Gastroesophageal sphincter (tissue), 4 donors: ENCODE measurements at places on chromosomes 4 and X.
A peak's percentile ranks its signal among the peaks of the same experiment; 100 is the strongest.

DNA sequence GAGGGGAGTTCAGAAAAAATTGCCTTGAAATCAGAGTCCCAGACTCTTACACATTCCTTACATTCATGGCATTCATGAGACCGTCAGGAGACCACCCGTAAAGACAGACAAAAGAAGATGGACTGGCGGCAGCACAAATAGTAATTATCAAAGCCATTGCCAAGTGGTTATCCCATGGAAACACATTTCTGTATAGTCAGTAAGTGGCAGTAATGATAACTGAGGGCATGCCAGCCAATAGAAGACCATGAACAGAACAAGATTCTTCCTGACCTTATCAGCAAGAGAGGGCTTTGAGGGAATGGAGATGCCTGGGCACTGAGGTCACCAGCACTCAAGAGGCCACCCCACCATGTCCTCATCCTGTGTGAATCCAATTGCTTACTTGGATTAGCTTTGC, 121.7 kb upstream of the HCCS start:
- ATAC-seq = no peak

DNA sequence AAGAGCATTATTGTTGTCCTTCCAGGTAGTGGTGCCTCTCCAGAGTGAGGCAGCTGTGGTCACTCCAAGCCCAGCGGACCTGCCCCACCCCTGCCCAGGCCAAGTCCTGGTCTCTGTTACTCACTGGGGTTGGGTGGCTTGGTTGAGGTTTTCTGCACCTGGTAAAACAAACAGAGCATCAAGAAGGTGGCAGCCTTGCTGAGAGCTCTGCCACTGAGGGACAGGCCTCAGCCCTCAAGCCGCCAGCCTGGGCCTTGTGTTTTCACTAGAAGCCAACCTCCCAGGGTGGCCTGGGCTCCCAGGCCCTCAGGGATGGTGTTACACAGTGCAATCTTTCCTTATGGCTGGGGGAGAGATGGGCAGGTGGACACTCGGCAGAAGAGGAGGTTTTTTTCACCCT, 182.7 kb downstream of the BCOR start:
- no peak for ATAC-seq

GRCh38 chr4:51858605-51859202, 15.8 kb downstream of the DCUN1D4 start:
- ATAC-seq = no peak

DNA sequence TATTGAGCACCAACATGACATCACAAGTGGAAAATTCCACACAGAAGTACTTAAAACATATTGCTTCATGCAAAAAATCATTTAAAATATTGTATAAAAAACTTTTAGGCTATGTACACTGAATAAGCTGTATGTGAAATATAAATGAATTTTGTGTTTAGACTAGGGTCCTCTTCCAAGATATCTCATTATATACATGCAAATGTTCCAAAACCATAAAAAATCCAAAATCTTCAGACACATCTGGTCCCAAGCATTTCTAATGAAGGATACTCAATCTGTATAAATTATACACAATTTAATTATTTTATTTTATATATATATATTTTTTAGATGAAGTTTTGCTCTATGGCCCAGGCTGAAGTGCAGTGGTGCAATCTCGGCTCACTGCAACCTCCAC, 10.1 kb upstream of the GSX2 start:
- ATAC-seq = no peak

GRCh38 chrX:19875050-19875431, 12.4 kb downstream of the SH3KBP1 start:
- no peak for ATAC-seq

GRCh38 chr4:61828960-61829359, 628.8 kb downstream of the ADGRL3 start:
- ATAC-seq = no peak

GRCh38 chr4:73704314-73705055, 35.9 kb upstream of the CXCL8 start:
- ATAC-seq = peak; percentile 93

DNA sequence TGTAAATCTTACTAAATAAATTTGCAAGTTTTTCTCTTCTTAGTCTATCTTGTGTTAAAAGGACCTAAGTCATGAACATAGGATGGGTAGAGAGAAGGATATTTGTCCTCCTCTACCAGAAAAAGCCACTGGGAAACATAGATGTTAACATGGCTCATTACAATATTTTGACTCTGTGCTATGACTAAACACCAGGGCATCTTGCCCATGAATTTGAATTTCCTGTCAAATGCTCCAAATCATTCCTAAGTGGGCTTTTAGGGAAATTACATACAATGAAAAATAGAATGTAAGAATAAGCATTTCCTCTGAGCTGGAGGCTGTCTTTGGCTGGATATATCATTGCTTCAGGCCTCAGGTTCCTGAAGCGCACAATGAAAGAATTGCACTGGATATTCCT, 39.1 kb downstream of the ANOS1 start:
- no peak for ATAC-seq

DNA sequence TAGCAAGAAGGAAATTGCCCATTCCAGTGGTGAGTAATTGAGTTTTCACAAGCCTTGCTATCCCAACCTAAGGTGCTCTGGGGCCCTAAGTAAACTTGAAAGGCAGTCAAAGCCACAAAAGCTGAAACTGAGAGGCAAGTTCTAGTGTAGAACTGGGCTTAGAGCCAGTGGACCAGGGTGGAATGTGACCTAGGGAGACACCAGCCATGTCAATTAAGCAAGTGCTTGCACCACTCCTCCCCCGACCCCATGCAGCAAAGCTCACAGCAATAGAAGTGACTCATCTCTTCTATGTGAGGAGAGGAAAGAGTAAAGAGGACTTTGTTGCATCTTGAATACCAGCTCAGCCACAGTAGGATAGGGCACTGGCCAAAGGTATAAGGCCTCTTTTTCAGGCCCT, 486.1 kb upstream of the POU3F4 start:
- no peak for ATAC-seq

DNA sequence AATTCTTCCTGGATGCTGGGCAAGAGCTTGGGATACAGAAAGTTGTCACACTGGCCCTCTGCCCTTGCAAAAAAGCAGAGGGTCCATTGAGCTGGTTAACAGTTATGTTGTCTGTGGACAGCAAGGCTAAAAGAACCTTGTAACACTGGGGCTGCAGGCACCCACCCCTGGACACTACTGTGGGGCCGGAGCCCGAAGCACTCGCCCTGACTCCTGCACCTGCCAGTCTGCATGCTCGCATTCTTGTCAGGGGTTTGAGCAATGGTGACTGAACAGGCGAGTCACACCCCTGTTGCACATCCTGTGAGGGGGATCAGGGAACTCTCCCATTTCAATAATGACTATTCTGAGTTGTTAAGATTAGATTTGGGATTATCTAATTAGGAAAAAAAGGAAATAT, 23.6 kb downstream of the ADH4 start:
- no peak for ATAC-seq

- no peak for ATAC-seq
Observed at GRCh38 chrX:1403228-1403627, 11.3 kb upstream of the SLC25A6 start.

DNA sequence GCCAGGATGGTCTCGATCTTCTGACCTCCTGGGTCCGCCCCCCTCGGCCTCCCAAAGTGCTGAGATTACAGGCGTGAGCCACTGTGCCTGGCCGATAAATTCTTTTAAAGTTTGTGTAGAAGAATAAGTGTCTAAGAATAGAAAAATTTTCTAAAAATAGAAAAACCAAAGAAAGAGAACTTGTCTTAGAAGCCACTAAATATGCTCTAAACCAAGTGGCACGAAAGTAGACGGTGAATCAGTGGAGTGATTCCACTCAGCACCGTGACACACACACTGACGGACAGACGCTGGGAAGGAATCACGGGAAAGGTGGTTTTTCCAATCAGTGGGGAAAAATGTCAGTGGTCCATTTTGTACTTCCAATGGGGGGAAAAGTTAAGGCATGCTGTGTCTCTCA, 72.7 kb upstream of the PSAPL1 start:
- no peak for ATAC-seq

- ATAC-seq = no peak
Observed at GRCh38 chr4:153784166-153784699, 4.7 kb downstream of the SFRP2 start.

DNA sequence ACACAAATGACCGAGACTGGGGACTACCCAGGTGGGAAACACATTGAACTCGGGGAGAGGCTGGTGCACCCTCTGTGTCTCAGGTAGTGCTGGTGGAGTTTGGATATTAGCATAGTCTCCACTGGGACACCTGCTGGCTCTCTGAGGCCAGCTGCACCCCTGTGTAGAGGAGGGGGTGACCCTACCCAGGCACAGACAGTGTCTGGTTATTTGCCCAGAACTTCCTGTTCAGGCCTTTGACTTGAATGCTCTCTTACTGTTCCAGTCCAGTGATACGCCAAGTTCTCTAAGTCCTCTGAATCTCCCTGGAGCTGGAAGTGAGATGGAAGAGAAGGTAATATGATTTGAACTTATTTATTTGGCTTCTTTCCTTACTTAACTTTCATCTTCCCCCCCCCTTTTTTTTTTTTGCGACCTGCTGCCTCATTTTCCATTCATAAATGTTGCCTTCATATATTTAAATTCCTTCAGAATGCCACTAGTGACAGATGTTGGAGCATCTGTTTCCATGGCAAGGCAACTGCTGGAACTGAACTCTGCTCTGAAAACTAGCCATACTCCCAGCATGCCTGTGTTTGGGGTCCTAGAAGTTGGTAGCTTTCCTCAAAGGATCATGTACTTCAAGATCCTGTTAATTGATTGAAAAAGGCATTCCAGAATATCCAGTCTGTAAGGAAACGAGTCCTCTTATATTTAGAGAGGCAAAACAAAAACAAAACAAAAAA, 76.7 kb downstream of the AASDH start:
- no peak for ATAC-seq

DNA sequence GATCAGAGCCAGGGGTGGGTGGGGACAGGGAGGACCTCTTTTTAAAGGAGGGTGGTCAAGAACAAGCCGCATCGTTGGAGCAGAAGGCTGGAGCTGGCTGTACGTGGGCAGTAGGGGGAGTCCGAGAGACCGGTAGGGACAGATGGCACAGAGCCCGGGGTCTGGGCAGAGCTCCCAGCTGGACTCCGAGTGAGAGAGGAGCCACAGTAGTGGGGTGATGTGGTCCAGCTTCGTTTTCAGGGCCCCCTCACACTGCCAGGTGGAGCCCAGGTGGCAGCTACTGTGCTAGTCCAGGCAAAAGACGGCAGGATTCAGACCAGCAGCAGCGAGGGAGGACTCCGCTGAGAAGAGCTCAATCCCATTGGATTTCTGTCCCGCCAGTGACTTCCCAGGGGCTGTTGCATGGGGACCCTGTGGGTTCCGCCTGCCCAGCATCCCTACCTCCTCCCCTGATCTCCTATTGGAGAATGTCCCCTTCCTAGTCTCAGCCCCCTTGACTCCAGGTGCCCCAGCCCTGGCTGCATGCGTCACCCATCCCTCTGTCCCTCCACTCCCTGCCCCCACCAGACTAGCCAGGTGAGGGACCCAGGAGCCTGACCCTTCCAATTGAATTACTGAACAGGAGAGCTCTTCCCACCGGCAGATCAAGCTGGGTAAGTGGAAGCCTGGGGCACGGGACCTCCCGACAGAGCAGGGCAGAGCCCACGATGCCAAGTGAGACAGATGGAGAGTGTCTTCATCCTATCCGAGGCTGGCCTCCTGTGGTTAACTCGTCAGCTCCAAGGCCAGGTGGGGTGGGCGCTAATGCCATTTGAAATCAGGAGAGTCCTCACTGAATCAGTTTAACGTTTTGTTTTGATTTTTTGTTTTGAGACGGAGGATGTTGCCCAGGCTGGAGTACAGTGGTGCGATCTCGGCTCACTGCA, 2.9 kb downstream of the ARHGAP4 start:
- peak; percentile 66 for ATAC-seq

DNA sequence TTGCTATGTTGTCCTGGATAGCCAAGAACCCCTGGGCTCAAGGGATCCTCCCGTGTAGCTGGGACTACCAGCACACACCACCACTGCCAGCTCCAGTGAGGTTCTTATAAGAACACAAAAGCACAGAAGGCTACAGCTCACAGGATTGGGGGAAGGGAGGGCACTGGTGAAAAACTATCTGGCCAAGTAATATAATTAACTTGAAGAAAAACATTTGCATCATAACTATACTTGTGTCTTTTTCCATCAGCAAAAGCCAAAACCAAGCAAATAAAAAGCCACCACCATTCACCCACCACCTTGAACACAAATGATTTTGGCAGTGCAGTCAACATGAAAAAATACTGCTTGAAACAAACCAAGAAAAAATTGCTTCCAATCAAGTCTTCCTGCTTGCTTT, 188.2 kb downstream of the MAML3 start:
- ATAC-seq = no peak

- ATAC-seq = no peak
Observed at GRCh38 chr4:110087070-110087708, 111.2 kb downstream of the ELOVL6 start.

DNA sequence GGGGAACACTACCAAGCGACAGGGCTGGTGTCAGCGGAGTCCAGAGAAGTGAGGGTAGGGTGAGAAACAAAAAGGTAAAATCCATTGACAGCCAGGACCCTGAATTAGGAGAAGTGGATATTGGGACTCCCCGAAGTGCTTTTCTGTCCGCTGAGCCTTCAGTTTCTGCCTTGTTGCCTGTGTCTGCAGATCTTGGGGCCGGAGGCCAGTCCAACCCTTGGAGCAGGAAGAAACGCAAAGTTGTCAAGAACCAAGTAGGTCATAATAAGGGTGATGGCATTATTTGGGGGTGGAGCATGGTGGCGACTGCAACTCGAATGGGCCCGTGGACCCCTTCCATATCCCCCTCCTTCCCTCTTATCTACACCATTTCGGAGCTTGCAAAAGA, 1.0 kb downstream of the ARMCX1 start:
- ATAC-seq = no peak

DNA sequence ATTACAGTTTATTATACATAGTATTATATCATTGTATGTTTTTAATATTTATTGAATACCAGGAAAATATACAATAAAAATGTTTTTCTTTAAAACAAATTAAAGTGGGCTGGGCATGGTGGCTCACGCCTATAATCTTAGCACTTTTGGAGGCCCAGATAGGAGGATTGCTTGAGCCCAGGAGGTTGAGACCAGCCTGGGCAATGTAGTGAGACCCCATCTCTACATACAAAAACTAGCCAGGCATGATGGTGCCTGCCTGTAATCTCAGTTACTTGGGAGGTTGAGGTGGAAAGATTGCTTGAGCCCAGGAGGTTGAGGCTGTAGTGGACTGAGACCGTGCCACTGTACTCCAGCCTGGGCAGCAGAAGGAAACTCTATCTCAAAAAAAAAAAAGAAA, 38.3 kb upstream of the PDS5A start:
- no peak for ATAC-seq

DNA sequence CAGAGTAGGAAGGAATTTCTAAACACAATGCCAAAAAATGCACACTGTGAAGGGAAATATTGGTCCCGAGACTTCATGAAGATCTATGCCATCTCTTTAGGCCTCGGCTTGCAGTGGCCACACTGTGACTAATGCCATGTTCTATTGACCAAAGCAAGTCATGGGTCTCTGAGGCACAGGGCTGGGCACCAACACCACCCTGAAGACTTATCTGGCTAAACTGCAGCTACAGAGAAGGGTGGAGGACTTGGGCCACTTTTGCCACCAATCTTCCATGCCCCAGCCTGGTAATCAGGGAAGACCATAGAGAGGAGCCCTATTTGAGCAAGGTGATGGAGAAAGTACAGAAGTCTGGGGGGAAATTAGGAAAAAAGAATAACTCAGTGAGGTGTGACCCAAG, 42.1 kb downstream of the HMX1 start:
- no peak for ATAC-seq

GRCh38 chr4:184680698-184681097, 31.2 kb downstream of the PRIMPOL start:
- no peak for ATAC-seq
